ENCODE measurements at places on chromosomes 12 and 14.
A peak's percentile ranks its signal among the peaks of the same experiment; 100 is the strongest.

DNA sequence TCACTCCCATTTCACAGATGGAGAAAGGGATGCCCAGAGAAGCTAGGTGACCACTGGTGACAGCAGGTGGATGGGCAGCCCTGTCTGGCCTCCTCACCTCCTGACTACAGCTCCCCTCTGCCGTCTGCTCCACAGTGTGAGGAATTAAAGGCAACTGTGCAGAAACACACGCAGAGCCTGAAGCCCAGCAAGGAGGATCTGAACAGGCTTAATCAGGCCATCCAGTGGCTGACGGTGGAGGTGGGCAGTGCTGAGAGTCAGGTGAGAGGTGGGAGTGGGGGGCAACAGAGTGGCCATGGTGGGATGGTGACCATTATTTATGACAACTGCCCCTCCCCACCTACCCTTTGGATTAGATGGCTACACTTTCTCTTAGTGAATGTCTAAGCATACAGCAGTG, 1.2 kb downstream of the KRT86 start:
- DNase-seq: no peak

- peak; percentile 33 for DNase-seq
These were observed 624 bp upstream of the PWP1 start for GRCh38 chr12:107684990-107685359.

- no peak for DNase-seq
These were observed 1.6 kb downstream of the TDP1 start for GRCh38 chr14:89957376-89957775.

DNA sequence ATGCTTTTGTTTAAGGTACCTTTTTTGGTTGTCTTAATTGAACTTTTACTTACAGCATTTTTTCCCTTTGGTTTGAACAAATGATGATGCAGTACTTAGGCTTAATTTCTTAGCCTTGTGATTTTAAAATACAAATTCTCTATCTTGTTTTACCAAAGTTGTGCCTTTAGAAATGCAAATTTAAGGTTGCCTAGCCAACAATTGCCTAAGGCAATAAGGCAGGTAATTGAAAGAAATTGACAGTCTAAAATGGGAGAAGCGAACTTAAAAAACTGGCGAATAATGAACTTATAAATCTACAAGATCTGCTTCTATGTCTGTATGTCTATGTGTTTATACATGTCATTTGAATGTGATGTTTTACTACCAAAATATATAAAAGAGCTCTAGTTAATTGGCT, 23.6 kb upstream of the CD69 start:
- DNase-seq: no peak

DNA sequence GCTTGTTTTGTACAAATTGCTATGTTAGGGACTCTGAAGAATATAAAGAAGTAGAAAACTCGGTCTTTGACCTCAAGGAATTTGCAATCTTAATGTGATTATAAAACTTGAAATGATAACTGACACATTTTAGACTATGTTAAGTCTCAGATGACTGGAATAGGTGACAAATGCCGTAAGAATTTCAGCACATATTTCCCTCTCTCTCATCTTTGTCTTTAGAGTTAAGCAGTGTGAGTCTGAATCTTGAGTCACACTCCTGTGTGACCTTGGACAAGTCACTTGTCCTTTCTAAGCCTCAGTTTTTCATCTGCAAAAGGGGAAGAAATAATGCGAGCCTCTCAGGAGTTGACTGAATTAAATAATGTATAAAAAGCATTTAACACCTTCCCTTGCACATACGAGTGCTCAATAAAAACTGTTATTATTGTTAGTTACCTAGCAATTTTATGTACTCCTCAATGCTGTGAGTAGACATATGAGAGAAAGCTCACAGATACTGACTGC, 103.7 kb downstream of the DYRK2 start:
- DNase-seq: no peak

- no peak for DNase-seq
These were observed 34.1 kb downstream of the SLCO1A2 start for GRCh38 chr12:21300632-21301031.

DNA sequence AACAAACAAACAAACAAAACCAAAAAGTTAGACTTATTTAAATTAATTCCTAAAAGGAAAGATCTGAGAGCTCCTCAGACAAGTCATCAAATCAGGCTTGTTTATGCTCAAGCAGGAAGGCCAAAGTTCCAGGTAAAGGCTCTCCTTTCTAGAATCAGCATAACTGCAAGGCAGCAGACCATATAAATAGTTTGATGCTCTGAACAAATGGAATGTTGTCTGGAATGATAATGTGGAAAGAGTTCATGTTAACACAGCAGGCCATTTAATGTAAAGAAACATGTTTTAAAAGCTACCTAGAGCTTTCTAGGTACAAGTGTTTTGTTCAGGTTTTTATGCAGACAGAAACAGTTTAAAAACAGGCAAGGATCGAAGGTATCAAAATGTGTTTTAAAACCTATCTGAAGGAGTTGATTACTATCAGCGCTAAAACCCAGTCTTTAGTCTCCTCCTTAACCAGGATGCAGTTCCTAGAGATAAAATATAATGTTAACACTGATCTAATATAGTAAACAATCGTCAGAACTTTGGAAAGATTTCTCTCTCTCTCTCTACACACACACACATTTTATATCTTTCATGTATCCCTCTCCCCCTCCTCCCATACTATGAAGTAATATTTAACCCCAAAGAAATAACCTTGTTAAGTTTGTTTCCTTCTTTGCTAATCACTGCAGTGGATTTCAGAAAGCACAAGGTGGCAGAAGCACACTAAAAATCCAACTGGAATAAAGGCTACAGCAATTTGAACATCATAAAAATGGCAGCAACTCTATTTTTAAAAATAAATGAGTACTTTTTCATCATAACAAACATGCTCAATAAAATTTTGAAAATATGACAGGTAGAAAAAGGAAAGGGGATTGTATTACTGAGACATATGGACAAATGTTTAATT, 135.5 kb downstream of the PAWR start:
- peak; percentile 13 for DNase-seq

- no peak for DNase-seq
These were observed 222.9 kb upstream of the SLC16A7 start for GRCh38 chr12:59372956-59373355.

- DNase-seq: no peak
These were observed 100.2 kb downstream of the NUMB start for GRCh38 chr14:73358187-73358586.

DNA sequence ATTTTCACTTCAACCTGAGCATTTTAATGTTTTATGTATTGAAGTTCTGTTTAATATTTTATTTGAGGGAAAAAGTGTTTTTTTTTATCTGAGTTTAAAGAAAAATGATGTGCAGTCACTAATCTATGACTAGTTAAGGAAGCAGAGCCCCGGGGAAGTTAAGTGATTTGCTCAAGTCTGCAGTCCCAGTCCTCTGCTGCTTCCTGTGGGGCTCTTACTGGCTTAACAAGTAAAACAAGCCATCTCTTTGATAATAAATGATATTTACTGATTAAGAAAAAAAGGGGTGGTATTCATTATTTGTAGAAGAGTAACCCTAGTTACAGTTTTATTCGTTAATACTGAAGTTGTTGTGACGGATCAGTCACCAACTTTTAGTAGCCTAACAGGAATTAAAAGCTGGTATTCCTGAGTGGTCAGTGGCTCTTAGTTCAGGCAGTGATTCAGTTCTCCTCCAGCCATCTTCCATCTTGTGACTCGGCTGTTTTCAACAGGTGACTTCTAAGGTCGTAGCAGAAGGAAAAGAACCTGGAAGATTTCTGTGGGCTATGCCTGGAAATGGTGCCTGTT, 21.7 kb downstream of the BICDL1 start:
- no peak for DNase-seq

DNA sequence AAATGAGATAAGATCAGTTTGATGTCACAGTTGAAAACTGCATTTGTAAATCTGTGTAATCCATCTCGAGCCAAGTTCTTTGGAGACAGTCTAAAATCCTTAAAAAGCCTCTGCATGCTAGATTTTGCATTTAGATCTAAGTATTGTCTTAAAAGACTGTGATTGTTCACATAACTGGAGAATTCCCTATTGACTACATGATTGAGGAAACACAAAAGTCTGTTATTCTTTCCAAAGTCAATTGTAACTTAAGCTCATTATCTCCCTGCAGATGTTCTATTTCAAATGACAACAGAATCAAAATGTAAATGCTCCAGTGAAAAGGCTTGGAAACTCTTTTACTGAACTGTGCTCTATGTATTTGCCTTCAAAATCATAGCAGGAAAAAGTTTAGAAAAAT, 77.8 kb downstream of the MYF5 start:
- DNase-seq: no peak

GRCh38 chr14:61977217-61977616, 215.0 kb downstream of the SNAPC1 start:
- DNase-seq: no peak

- no peak for DNase-seq
These were observed 362.9 kb downstream of the RAD51B start for GRCh38 chr14:68182492-68182891.

DNA sequence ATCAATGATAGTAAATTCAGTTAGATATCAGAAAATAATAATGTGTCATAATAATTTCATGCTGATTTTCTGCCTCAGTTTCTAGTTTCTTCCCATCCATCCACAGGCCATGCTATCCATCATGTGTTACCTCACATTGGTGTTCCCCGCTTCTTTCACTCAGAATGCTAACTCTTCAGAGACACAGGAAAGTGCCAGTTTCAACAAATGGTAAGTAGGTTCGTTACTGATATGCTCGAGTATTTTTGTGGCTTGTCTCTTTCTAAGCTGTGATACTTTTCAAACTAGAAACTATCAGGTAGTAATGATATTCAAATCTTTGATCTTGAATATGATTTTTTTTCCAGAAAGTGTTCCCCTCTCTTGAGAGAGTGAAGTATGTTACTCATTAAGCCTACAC, 1.5 kb downstream of the KLRB1 start:
- no peak for DNase-seq

DNA sequence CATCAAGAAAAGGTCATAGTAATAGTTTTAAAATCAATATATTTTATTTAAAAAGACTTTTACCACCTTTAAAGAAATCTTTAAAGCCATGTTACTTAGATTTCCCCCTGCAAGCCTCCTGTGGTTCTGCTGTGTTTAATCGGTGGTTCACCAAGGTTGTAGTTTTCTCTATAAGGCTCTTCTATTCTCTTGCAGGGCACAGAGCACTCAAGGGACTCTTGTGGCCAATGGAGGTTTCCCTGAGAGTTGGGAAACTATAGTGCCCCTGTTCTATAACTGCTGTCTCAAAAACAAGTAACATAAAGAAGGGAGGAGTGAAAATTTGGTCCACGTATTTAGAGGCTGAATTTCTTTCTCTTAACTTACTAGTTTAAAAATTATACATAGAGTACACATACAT, 25.0 kb downstream of the DACT1 start:
- DNase-seq: no peak

DNA sequence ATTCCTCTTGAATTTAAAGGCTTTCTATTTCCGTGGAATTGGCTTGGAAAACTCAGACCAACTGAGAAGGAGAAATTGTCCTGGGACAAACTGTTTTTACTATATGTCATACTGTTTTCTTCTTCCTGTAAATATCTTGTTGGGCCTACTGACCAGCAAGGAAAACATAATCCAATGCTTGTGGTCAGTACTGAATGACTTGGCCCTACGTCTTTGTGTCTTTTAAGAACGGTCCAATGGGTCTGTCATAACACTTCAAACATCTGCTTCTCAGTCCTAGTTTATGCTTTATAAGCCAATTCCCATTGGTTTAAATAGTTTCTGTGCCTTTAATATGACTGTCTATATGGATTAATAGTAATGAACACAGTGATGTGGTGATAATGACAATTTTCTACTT, 248.5 kb upstream of the DDHD1 start:
- no peak for DNase-seq

DNA sequence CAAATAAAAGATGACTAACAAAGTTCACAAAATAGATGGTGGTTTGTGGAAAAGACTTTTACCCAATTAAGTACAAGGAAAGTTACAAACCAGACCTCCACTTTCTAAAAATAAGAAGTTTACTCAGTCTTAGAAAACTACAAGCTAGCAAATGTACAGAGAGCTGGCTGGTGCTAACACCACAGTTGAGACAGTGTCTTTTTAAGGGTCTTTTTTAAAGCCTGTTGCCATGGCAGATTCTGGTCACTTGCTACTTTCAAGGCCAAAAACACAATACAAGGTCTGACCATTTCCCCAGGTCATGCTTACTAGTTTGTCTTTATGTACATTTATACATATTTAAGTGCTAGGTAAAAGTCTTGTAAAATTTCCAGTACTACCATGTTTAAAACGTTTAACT, 2.4 kb downstream of the BTG1 start:
- no peak for DNase-seq

DNA sequence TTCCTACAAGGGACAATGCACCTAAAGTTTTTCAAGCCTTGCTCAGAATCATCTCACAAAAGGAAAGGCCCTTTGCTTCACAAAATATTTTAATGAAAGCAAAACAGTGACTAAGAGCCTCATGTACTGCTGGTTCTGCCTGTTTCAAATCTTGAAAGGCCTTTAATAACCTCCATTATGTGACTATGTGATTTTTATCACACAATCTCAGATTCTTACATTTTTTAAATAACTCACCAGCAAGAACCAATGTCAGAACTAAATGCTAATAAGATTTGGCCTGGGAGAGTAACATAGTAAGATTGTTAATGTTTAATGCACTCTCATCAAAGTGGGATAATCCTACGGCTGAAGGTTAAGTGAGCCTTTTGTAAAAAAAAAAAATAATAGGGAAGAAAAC, 378.9 kb downstream of the RGS6 start:
- no peak for DNase-seq

- DNase-seq: no peak
These were observed 48.3 kb downstream of the SEL1L start for GRCh38 chr14:81485372-81485771.

GRCh38 chr12:19227880-19228210, 98.3 kb downstream of the PLEKHA5 start:
- DNase-seq: no peak

Measured in suppressor macrophage treated with lipopolysaccharide for 4 hours (primary cell).